GM12864 (cell line): ENCODE measurements at places on chromosomes 12 and 14.

DNA sequence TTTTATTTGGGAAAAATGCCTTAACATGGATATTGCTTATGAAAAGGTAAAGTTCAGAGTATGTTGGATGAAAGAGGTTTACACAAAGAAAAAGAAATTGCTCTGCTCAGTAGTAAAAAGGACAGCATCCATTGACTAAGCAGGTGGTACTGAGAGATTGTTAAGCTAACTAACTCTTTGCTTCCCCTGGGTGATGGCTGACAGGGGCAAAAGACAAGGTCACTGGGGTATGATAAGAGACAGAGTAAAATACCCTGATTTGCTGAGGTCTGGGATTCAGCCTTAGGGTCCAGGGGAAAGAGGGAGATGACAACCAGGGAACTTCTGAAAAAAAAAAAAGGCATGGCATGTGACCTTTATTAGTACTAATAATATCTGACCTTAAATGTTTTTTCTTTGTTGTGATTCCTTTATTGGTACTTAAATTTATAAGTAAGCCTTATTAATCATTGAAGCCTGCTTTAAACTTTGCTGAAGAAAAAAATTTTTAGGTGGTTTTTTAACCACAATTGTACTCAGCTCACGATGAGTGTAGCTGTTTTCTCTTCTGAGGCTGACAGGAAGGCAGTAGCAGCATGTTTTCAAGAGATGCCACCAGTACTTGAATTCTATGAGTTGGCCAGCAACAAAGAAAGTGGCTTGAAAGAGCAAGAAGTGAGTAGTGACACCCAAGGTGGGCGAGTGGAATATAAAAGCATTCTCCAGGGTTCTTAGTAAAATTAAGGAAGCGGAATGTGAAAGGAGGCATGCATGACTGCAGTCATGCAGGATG, 43.7 kb upstream of the KITLG start:
- DNase-seq: no peak

DNA sequence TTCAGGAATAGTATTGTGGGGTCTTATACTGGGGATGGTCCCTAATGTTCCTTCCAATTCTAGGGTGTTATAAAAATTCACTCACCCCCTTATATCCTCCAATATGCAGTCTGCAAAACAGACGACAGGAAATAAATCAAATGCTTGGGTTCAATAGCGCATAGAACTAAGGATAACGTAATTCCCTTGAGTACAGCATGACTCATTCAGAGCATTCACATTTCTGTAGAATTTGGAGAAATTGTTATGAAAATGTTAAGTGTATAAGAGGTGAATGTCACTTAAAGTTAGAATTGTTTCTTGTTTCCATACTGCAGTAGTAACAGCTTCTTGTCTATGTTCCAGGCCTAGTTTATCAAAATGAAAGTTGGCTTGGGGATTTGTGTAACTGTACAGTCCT, 271.4 kb downstream of the RPS29 start:
- DNase-seq: no peak

DNA sequence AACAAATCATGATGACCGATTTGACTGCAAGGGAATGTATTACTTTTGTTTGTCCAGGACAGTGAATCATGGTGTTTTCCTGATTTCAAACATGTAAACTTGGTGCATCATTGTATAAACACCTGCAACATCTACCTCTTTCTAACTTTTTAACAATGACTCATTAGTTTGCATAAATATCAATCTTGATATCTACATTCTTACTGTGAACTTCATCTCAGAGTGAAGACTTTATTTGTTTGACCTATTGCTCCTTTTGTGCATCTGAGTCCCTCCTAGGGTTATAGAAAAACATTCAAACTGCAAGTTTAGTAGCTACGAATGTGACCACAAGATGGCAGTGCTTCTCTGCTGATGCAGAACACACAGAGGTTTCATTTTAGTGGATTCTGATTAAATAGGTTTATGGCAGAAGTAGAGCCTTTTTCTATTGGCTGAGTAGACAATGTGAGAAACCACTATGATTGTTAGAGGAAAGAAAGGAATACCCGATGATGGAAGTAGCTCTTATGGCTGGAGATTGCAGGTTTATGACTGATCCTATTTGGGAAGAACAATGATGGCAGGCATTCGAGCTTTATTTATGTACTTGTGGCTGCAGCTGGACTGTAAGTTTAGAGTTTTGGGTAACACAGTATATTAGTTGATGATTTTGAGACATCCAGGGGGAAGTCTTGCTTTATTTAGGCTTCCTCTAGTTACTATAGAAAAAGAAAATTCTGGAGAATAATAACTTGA, 244.2 kb upstream of the OR4E1 start:
- DNase-seq: peak; percentile 16

- no peak for DNase-seq
Observed at GRCh38 chr12:54587315-54587873, 1.1 kb downstream of the PPP1R1A start.

GRCh38 chr12:61365001-61365400, 895.2 kb upstream of the USP15 start:
- no peak for DNase-seq

DNA sequence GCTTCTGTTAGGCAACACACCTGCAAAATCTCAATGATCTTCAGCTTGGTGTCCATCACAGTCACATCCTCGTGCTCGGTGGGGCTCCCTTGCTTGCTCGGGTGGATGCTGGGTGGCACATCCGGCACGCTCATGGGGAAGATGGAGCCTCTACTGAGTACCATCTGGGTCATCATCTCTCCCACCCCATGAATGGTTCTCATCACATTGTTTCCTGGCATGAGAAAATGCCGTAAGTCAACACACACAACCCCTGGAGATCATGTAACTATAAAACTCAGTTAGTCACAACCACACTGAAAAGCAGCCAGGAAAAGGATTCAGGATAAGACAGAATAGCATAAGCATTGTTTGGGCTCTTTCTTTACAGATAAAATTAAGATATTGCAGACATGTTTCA, 201.1 kb downstream of the ITPR2 start:
- DNase-seq: no peak

DNA sequence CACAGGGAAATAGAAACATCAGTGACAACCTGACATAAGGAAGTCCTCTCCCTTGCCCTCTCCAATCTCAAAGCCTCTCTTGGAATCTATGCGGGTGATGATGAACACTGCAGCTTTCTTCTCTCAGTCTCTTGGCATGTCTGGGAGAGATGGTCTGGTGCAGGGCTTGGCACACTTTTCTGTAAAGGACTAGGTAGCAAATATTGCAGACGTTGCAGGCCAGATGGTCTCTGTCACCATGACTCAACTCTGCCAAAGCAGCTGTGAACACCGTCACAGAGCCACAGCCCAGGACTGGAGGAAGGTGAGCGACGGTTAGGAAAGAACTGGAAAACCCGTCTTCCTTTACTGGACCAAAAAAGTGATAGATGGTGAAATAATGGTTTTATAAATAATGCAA, 591.0 kb upstream of the TMEM132C start:
- DNase-seq: no peak

DNA sequence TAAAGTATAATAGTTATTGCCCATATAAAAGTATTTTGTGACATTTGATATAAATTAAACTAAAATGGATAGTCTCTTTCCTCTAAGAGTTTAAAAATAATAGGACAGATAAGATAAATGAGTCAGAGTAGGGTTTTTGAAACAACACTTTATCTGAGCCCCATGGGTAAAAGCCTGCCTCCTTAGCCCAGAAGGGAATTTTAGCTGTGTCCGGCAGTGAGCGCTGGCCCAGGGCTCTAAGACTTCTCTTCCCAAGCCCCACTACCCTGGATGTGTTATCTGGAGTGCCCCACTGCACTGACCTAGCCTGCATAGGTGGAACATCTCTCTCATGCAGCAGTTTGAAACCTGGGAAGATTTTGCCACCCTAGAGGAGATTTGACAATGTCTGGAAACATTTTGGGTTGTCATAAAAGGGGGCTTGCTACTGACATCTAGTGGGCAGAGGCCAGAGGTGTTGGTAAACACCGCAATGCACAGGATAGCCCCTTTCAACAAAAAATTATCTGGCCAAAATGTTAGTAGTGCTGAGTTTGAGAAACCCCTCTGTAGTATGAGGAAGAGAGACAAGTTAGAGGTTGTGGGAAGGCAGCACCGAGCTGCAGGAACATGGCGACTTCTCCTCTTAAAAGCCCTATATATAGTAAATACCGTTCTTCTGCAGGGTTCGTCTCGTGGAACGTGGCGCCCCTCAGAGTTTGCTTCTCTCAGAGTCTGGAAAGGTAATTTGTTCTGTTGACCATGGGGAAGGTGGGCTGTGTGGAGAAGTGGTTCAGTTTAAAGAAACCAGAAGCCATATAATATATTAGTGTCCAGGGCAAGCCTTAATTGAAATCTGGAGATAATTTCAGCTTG, 29.3 kb upstream of the ATF1 start:
- no peak for DNase-seq
